ENCODE measurements at places on chromosomes 1 and 21.

DNA sequence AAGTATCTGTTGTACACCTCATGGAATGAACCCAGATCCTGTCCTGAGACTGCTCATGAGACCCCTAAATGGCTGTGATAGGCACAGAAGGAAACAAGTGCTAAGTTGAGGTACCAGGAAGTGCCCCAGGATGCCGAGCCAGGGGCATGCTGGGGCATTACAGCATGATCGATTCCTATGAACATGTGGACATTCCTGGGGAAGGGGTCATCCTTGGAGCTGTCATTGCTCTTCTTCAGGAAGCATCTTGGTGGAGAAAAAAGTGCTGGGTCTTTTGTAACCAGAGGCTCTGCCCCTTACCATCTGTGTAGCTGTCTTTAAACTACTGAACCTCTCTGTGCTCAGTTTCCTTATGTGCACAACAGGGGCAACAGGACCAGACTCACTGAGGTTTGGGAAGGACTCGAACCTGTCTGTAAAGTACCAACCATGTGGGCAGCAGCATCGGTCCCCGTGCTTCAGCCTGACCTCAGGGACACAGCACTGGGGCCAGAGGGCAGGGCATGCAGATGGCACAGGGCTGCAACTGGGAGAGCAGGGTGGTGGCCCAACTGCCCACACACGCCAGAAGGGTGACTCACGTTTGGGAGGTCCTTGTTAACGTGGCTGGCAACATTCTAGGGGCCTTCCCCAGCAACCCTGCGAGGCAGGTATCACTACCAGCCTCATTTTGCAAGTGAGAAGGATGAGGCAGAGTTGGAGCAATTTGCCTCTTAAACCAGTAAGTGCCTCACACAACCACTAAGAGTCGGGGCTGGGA lies 142.3 kb upstream of the EDN2 start:
- DNase-seq = no peak

DNA sequence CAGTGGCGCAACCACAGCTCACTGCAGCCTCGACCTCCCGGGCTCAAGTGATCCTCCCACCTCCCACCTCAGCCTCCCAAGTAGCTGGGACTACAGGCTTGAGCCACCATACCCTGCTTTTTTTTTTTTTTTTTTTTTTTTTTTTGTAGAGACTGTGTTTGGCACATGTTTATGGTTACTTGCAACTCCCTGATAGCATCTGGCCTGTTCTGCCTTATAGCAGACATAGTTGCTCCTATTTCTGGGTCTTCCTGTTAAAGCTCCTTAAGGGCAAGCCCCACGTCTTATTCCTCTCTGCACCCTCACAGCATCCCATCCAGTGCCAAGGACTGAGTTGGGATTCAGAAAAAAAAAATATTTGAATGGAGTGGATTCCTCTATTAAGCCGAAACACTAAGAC lies 17.1 kb upstream of the CNR2 start:
- DNase-seq = no peak

GRCh38 chr1:20670936-20671335 lies 9.8 kb upstream of the DDOST start:
- no peak for DNase-seq

GRCh38 chr1:1196431-1197187 lies 9.8 kb downstream of the TNFRSF18 start:
- DNase-seq = no peak

GRCh38 chr1:181251001-181251712 lies 162.7 kb downstream of the IER5 start:
- DNase-seq = no peak

- no peak for DNase-seq
Observed at GRCh38 chr1:167762061-167762746, 40.4 kb downstream of the MPZL1 start.

GRCh38 chr1:65791396-65791795 lies 1.3 kb upstream of the PDE4B start:
- DNase-seq = no peak

DNA sequence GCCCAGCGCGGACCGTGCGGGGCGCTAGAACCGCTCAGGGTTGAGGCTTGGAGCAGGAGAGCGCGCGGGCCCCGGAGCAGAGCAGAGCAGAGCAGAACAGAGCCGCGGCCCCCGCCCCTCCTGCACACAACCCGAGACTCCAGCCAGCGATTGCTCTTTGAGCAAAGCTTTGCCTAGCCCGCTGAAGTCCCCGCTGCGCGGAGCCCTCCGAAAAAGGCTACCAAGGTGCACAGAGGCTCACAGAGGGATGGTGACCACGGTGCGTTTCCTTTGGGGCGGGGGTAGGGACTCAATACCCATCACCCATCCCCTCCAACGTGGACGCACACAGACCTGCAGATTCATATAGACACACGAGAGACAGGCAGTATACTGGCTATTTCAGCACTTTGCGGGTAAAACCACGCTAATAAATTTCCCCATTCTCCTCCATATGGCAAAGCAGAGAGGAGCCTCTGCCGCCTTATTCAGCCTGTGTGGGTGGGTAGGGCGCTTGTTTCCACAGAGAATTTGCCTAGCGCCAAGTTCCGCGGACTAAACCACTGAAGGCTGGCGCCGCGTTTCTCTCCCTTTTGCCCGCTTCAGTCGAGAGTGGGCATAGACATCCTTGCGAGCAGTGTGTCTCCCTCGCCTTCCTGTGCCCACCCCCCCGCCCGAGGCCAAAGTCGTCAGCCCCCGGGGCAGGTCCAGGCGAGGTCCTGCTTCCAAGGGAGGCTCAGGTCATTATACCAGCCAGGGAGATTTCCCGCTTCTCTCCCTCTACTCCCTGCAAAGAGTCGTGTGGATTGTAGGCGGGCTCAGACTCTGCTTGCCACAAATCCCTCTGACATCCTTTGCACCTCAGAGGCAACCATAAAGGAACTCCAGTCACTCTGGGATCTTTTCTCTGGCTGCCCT lies 8.5 kb downstream of the HLX start:
- DNase-seq = no peak

GRCh38 chr1:164704954-164705353 lies 146.0 kb downstream of the PBX1 start:
- no peak for DNase-seq

- DNase-seq = no peak
Observed at GRCh38 chr1:58919959-58920321, 136.1 kb upstream of the JUN start.

DNA sequence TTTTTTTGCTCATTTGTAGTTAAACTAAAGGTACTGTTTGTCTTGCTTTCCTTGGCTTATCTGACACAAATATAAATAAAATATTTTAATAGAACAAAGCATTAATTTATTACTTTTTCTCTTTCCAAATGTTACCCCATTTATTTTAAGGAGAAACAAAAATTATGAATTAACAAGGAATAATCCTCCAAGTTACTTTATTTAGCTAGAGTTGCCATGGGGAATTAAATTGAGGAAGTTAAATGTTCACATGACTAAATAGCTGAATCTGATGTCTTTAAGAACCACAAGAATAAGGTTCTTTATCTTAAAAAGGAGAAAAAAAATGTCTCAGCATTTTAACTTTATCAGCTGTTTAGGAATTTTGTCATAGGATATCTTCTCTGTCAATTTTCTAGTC lies 12.3 kb downstream of the ATG4C start:
- no peak for DNase-seq

- no peak for DNase-seq
Observed at GRCh38 chr1:218815076-218815475, 358.6 kb upstream of the LYPLAL1 start.

DNA sequence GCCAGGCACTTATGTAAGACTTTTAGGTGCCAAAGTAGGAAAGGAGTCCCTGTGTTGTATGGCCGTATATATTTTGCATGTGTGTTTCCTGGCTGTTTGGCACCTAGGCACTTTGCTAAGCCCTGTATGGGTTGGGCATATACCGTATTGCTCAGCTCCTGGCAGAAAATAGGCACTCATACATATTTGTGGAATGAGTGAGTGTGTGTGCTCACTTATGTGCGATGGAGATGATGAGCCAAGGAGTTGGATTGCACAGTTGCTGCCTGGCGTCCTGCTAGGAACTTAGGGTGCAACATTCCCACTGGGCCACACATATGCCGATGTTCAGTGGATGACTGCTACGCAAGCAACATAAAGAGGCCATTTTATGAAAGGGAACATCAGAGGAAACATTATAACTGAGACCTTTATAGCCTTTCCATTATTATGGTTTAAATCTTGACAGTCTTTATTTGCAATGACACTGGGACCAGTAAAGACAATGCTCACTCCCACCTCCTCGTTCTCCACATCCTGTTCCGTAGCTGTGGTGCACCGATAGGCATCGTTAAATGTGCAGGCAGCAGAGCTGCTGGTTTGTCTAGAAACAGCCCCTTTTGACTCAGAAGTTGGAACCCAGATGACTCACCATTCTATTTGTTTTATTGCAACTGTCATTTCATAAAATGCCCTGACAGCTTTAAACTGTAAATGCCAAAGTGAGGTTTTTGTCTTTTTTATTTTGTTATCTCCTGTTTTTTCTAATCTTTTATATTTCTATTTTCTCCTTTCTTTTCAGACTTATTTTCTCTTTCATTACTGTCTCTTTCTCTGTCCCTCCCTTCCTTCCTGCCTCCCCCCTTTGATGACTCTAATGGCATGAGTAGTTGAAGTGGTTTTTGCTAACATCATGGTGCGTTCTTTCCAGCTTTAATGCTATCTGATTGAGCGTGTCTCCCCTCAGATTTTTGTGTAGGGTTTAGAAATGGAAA lies 36.1 kb downstream of the PEX14 start:
- no peak for DNase-seq

- DNase-seq = no peak
Observed at GRCh38 chr1:42981255-42981805, 22.7 kb upstream of the SLC2A1 start.

DNA sequence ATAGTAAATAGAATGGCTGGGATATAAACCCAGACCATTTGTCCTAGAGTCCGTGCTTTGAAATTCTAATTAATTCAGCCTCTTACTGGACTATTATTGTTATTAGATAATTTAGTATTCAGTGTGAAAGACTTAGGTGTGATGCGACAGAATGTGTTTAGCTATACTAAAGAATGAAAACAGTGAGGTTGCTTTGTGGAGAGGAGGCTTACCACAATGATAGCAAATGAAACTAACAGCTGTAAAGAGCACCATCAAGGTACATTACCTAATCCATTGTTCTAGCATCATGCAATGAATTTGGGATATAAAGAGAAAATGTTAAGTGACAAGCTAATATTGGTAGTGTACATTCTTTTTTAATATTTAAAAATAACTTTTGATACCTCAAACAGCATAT lies 911.1 kb downstream of the KCNT2 start:
- DNase-seq = no peak

- no peak for DNase-seq
Observed at GRCh38 chr1:88726697-88727096, 42.6 kb downstream of the PKN2 start.

DNA sequence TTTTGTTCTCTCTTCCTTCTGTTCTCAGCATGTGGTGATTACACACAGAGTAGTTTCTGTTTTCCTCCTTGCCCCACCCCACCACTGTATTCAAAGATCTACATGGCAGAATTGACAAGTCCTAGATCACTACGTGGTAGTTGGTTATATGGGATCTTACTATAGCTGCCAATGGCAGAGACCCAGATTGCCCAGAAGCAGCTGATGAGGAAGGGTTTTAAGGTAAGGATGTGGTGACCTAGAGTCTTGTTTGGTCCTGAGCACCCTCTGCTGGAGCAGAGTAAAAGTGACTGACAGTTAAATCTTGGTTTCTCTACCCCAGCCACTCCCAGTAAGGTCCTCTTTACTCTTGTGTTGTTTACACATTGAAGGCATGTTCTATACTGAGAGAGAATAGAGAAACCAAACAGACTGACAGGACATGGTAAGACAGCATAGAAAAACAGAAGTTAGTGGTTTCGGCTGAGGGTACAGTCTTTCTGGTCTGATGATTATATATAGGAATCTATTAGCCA lies 22.8 kb upstream of the STRIP1 start:
- DNase-seq = no peak

DNA sequence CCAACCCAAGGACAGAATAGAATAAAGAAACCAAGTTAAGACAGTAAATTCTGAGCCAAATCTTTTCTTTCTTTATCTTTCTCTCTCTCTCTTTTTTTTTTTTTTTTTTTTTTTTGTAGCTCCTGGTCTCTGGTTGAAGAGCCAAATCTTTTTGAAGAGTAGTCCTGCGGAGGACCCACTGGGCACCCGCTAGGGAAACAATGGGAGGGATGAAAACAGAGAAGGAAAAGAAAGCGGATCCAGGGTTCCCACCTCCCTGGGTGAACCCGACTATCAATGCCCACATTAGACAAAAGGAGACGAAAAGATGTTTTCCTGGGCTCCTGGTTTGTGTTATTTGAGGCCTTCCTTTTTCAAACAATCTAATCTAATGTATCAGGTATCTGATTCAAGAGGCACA lies 49.8 kb upstream of the FBXO28 start:
- no peak for DNase-seq

DNA sequence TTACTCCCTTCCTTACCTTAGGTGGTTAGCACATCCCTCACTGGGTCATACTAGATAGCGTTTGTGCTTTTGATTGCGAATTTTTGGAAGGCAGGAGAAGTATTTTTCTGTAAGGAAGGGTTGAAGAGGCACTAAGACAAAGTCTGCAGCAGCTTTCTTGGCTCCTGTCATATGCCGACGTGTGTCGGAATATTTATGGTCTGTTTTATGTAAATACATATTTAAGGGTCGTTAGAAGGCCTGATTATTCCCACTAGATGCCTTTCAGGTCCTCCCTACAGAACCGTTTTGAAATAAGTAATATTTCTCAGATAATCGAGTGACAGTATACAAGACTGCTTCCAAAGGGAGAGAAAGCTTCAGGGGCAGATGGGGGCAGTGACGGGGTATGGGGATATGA lies 10.0 kb downstream of the RNF220 start:
- no peak for DNase-seq

- no peak for DNase-seq
Observed at GRCh38 chr1:22711591-22712501, 1.2 kb downstream of the EPHB2 start.

DNA sequence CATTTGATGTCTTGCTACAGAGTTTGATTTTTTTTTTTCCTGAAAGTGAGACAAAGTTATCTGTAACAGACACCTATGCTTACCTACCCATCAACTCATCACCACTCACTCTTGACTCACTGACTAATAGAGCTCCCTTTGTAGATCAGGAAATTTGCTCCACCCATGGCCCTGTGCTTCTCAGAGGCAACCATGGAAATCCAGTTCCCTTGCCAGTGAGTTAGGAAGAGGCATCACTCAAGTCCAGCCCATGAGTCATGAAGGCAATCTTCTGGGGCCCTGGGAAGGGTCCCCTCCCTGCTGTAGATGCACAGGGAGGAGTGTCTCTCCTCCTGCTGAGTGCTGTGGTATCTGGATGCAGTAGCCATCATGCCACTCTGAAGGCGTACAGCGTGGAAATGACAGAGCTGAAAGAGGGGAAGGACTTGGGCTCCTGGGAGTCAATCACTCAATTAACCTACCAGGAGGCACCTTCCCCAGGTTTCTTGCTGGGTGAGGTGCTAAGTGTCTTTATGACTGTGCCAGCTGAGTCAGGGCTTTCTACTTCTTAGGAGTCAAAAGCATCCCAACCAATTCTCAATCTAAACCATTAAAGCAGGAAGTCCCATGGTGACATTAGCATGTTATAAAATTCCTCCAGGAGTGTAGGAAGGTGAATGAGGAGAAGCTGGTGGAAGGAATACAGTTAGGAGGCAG lies 56.1 kb downstream of the DNTTIP2 start:
- DNase-seq = no peak

All from neural crest cell (in vitro differentiated cells).